Right lobe of liver (tissue), 6 donors: ENCODE measurements at places on chromosomes 3 and 15. TPM values are rescaled to one million over a fixed set of nuclear protein-coding genes. Genes with fewer than 3 reads are reported as not detected.

DNA sequence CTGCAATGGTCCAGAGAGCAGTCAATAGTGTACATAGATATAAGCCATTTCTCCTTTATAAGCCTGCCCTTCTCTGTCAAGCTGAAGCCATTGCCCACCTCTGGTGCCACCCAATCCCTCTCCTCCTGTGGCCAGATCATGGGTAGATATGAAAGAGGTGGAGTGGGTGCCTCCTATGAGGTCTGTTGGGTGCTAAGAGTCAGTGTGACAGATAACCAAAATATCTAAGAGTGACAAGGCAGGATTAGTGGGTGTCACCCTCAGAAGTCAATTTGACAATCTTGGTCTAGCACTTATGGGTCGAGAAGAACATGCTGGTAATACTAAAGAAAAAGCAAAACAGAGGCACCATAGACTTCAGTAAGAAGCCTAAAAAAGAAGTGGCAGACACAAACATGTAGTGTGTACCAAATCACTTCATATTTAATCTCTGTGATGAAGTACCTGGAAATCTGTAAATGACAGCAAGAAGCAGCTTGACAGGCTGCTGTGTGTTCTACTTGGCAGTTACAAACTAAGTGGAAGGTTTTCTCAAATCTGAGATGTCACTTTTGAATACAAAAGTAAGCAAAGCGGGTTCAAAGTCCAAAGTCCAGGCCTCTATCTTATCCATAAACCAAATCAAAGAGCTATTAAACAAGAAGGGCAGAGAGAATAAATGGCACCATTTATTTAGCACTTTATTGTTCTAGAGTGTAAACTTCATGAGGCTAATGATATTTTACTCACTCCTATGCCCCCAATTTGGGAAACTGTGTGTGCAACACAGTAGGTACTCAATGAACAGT lies 118.9 kb upstream of the EOMES start:
- no peaks in the 10 kb centered on the region for H3K4me1 ChIP-seq
- H3K36me3 ChIP-seq = no peaks in the 10 kb centered on the region
- no peak overlapping the region for H3K4me3 ChIP-seq
- H3K27me3 ChIP-seq = no peaks in the 10 kb centered on the region

GABRG3 gene
- not detected for total RNA-seq

DNA sequence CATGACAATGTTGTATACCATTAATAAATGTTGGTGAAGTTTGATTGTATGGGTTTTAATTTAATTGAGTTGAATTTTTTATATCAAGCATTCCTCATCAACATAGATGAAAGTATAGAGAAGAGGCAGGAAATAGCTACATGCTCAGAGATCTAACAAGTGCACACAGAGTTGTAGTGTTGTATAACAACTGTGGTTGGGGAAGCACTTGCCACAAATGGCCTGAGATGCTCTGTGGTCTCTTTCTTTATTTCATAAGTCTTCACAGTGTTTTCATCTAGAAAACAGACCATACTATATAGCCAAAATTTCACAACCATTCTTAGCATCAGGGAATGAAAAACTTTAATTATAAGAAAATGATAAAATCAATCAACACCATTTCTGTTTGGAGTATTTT lies 682.6 kb upstream of the NECTIN3 start:
- H3K36me3 ChIP-seq = no peaks in the 10 kb centered on the region
- no peak overlapping the region for H3K4me3 ChIP-seq
- DNase-seq = no peak
- no peak overlapping the region for H3K27ac ChIP-seq
- no peaks in the 10 kb centered on the region for H3K27me3 ChIP-seq

DNA sequence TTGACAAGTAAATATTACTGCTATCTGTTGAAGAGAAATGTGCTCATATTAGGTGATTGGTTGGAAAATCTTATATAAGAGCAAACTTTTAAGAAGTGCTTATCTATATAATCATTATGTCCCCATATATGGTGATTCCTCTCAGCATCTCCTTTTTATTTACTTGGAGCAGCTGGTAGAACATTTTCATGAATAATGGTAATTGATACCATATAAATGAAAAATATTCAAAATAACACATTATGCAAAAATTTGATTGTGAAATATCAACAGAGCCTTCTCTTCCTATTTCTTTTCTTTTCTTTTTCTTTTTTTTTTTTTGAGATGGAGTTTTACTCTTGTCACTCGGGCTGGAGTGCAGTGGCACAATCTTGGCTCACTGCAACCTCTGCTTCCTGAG lies 56.2 kb downstream of the ROBO2 start:
- H3K4me1 ChIP-seq = no peaks in the 10 kb centered on the region
- no peak overlapping the region for H3K27ac ChIP-seq
- DNase-seq = no peak
- no peaks in the 10 kb centered on the region for H3K27me3 ChIP-seq
- no peaks in the 10 kb centered on the region for H3K36me3 ChIP-seq
- no peak overlapping the region for H3K4me3 ChIP-seq

DNA sequence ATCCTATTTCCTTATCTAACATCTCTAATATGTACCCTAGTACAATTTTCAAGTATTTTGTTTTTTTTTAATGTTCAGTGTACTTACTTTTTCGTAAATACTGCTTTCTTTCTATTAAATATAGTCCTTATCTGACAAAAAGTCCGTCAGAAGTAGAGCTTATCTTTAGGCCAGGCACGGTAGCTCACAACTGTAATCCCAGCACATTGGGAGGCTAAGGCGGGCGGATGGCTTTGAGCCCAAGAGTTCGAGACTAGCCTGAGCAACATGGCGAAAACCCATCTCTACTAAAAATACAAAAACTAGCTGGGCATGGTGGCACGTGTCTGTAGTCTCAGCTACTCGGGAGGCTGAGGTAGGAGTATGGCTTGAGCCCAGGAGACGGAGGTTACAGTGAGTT lies 41.1 kb downstream of the USP3 start:
- no peak for DNase-seq
- no peaks in the 10 kb centered on the region for H3K27me3 ChIP-seq
- H3K27ac ChIP-seq = no peak overlapping the region
- no peaks in the 10 kb centered on the region for H3K4me1 ChIP-seq

GRCh38 chr3:66606868-66607267 lies 106.0 kb upstream of the LRIG1 start:
- no peak overlapping the region for H3K4me3 ChIP-seq
- no peaks in the 10 kb centered on the region for H3K36me3 ChIP-seq
- no peak overlapping the region for H3K27ac ChIP-seq

DNA sequence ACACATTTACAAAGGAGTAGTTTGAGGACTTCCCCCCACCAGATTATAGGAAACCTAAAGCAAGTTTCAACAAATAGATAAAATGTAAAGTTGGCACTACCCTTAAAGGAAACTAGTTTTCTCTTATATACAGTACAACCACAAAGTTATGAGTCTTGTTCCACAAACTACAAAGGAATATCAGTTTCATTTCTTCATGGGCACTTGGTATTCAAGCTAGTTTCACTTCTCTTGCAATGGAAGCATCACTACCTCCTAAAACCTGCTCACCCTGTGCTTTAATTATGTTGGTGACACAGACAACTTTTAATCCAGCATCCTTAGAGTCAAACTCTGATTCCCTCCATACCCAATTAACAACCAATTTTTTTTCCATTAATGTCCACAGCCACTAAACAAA lies 707.0 kb downstream of the ROBO2 start:
- H3K4me1 ChIP-seq = no peaks in the 10 kb centered on the region
- no peaks in the 10 kb centered on the region for H3K36me3 ChIP-seq
- H3K27me3 ChIP-seq = no peaks in the 10 kb centered on the region
- no peak overlapping the region for H3K4me3 ChIP-seq
- DNase-seq = no peak

PRKCD gene
- total RNA-seq = 8.3 TPM

DNA sequence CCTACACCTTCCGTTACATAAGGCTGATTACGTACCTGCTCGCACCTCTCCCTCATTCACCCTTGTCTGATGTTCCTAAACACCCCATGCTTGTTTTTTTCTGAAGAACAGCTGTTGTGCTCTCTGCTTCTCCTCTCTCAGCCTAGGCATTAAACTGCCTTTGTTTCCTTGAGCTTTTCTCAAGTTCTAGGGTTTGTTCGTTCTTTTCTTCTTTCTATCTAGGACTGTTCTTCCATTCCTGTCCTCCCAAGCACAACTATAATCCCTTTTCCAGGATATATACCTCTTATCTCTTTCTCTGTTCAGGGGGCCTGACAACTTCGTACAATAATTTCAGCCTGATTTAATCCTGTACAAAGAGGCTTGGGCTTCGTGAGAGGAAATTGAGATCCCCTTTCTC lies 11.4 kb downstream of the SYN2 start:
- no peak for DNase-seq
- H3K4me1 ChIP-seq = no peaks in the 10 kb centered on the region
- H3K36me3 ChIP-seq = no peaks in the 10 kb centered on the region
- H3K27ac ChIP-seq = no peak overlapping the region

FNDC3B gene
- 40.2 TPM for total RNA-seq

SCN11A gene
- 0.16 TPM for total RNA-seq
